ENCODE measurements at places on chromosomes 6 and 20. TPM values are rescaled to one million over a fixed set of nuclear protein-coding genes. Genes with fewer than 3 reads are reported as not detected.

SLC22A1 gene
- 0.26 TPM for total RNA-seq

- no peak for DNase-seq
These were observed 15.0 kb downstream of the BLTP3A start for GRCh38 chr6:34806738-34807453.

DNA sequence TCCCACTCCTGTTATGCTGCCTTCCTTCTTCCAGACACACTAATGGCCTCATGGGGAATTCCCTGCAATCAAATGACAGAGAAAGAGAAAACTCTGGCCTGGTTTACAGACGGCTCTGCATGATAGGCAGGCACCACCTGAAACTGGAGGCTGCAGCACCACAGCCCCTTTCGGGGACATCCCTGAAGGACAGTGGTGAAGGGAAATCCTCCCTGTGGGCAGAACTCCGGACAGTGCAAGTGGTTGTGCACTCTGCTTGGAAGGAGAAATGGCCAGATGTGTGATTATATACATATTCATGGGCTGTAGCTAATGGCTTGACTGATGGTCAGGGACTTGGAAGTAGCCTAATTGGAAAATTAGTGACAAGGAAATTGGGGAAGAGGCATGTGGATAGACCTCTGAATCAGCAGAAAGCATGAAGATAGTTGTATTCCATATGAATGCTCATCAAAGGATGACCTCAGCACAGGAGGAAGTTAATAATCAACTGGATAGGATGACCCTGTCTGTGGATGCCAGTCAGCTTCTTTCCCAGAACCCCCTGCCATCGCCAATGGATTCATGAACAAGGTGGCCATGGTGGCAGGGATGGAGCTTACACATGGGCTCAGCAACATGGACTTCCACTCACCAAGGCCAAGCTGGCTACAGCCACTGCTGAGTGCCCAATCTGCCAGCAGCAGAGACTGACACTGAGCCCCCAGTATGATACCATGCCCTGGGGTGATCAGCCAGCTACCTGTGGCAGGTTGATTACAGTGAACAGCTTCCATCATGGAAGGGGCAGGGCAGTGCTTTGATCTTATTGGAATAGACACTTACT lies 44.5 kb upstream of the VSX1 start:
- no peak for DNase-seq

GRCh38 chr6:111367393-111368088 lies 115.5 kb downstream of the REV3L start:
- DNase-seq = no peak

- DNase-seq = no peak
These were observed 60.1 kb upstream of the PHIP start for GRCh38 chr6:79138146-79138545.

DNA sequence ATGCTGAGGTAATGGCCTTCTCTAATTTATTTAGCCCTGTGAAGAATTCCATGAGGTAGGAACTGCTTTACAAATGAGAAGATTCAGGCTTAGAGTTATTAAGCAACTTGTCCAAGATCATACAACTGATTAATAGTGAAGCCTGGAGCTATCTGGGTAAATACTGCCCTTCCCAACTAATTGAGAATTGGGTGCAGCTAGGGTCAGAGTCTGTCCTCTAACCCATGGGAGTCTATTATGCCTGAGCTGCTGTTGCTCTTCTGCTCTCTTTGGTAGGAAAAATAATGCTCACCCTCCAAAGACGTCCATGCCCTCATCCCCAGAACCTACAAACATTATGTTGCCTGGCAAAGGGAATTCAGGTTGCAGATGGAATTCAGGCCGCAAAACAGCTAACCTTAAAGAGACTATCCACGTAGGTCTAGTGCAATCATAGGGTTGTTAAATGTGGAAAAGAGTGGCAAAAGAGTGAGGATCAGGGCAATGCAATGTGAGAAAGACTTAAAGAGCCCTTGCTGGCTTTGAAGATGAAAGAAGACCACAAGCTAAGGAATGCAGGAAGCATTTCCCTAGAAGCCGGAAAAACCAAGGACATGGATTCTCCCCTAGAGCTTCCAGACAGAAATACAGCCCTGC lies 90.1 kb downstream of the SPTLC3 start:
- DNase-seq = no peak

GRCh38 chr6:156396791-156397418 lies 380.3 kb upstream of the ARID1B start:
- DNase-seq = no peak

DNA sequence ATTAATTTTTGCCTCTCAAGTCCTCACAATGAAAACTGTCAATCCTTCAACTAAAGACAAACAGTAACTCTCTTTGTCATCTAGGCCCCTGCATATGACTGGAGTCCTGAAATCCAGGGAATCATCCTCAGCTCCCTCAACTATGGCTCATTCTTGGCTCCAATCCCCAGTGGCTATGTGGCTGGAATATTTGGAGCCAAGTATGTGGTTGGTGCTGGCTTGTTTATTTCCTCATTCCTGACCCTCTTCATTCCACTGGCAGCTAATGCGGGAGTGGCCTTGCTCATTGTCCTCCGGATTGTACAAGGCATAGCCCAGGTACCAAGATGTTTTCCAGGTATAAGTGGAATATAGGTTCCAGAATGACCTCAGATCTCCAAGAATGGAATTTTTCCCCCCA lies 15.4 kb downstream of the SLC17A4 start:
- DNase-seq = peak; percentile 10
